Stimulated activated CD4-positive, alpha-beta T cell treated with anti-CD3 and anti-CD28 coated beads, TNF-alpha, amount 100 ng/mL, for 4 hours (primary cell): ENCODE measurements at places on chromosomes 5 and 9.

- DNase-seq: no peak
These were observed 73.6 kb downstream of the ANKRD55 start for GRCh38 chr5:56159521-56159947.

DNA sequence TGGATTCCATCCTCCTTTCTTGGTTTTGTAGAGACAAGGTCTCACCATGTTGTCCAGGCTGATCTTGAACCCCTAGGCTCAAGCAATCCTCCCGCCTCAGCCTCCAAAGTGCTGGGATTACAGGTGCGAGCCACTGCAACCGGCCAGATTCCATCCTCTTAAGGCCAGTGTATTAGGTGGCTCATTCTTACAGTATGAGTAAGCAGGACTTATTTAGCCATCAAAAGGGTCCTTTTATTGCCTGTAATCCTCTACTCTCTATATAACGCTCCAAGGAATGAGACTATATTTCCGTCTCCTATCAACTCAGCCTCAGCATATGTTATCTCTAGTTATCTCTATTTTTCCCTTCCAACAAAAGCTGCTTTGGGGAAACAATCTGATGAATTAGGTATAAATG is 3.0 kb upstream of the ERBIN start:
- no peak for DNase-seq

DNA sequence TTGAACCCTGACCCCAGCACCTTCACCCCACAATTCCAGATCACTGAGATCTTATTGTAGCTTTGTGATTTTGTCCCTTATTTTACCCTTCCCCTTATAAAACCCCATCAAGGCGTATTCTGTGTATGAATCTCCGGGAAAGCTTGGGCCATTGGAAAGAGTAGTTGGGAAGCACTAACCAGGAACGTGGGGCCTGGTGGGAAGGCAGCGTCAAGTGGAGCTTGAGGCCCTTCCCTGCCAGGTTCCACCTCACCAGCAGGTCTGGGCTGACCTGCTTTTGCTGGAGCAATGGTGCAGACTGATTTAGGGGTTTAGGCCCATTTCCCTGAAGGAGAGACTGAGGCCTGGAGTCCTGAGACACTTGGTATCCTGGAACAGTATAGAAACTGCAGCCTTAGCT is 9.3 kb downstream of the PHF2 start:
- DNase-seq: no peak

- DNase-seq: no peak
These were observed 4.9 kb upstream of the CARD9 start for GRCh38 chr9:136378170-136379002.

GRCh38 chr9:83030391-83031107 is 32.4 kb downstream of the RASEF start:
- DNase-seq: no peak

DNA sequence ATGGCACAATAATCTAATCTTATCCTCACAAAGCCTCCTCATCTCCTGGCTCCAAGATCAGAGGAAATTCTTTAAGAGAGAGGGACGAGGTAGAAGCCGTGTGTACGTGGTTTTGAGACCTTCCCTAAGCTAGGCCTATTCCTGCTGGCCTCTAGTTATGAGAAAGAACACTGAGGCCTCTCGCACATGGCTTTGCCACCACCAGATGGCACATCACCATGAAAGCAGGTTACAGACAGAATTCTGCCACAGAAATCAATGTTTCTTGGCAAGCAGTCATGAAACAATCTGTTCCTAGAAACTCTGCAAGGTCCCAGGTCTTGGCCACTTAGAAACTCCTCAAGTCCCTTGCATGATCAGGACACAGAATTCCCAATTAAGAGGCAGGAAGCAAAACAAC is 268.2 kb upstream of the TAS2R1 start:
- no peak for DNase-seq

DNA sequence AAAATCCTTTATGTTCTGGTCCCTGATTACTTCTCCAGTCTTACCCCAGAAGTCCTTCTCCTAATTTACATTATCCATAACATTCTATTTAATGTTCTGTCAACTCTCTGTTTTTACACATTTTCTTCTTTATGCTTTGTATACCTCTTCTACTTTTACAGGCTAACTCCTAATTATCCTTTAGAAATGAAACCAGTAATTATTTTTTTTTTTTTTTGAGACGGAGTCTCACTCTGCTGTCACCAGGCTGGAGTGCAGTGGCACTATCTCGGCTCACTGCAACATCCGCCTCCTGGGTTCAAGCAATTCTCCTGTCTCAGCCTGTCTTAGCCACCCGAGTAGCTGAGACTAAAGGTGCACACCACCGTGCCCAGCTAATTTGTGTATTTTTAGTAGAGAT is 9.0 kb downstream of the CENPK start:
- no peak for DNase-seq

DNA sequence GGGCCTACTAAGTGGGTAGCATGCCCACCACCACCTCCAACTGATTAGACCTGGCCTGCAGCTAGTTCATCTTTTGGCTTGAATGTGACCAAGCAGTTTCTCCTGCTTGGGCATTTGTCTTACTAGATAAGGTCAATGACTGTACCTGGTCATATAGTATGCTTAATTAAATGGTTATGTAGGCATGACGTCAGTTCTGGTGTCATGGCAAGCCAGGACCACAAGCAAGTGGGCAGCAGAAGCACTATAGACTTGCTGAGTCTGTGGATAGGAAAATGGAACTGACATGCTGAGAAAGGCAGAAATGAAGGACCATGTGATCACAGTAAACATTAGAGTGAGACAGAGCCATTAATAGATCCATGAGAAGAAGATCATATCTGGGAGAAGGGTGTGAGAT is 55.6 kb upstream of the C6 start:
- DNase-seq: no peak

GRCh38 chr5:6185574-6185973 is 192.8 kb downstream of the MED10 start:
- no peak for DNase-seq

DNA sequence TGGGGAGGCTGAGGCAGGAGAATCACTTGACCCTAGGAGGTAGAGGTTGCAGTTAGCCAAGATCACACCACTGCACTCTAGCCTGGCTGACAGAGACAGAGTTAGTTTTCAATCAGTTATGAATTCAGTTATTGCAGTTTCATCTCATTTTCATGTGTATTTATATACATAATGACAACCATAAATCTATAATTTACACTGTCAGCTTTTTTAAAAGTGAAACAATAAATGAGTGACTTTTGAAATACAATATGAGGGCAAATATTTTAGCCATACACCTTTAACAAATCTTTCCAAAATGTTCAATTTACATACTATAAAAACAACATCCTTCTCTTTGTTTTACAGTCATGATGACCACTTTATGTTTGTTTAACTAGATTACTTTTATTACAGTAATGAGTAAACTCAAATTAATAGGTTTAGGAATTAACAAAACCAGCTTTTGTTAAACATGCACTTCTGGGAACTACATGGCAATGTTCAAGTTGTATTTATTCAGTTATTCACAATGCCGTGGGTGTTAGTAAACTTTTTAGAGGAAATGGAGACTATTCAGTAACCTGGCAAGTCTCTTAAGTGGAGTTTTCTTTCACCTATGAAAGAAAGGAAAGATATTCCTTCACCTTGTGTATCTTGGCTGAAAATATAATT is 12.7 kb downstream of the TYRP1 start:
- no peak for DNase-seq

GRCh38 chr5:143229426-143229895 is 174.0 kb downstream of the NR3C1 start:
- DNase-seq: no peak

DNA sequence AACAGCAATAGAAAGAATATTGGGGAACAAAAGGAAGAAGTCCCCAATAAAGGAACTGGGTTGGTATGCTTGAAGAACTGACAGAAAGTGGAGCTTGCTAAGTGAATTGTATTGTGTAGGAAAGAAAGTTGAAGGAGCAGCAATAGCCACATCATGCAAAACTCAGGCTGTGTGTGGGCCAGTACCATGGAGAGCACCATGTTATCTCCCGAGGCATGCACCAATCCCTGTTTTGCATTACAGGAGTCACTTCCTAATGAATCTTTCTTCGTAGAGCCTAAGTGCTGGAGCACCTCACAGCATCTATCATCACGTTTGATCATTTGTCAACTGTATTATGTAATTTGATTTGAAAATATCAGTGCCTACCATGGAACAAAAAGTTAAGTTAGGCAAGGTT is 137.7 kb upstream of the NMUR2 start:
- no peak for DNase-seq

GRCh38 chr9:4108754-4109465 is 191.0 kb downstream of the GLIS3 start:
- no peak for DNase-seq

DNA sequence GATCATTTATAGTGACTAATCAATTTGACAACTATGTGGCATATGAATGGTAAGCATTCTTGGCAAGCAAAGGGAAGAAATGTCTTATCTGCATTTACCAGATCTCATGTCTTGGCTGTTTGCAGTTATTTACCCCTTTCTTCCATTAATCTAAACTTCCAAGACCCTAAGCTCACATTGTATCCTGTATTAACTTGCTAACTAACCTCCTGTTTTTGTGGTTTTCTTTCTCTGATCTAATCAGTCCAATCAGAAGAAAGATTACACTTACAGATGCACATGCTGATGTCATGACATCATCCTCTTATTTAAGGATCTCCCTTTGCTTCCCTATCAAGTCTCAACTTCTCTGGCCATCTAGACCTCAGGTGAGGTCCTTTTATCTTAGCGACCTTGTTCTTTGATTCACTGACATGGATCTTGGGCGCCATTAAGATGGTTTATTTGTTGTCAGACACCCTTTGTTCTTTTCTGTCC is 95.5 kb downstream of the F2RL2 start:
- no peak for DNase-seq

- DNase-seq: no peak
These were observed 426 bp downstream of the C7 start for GRCh38 chr5:40909723-40910122.

GRCh38 chr9:77177894-77178794 is 810 bp downstream of the VPS13A start:
- peak; percentile 22 for DNase-seq

DNA sequence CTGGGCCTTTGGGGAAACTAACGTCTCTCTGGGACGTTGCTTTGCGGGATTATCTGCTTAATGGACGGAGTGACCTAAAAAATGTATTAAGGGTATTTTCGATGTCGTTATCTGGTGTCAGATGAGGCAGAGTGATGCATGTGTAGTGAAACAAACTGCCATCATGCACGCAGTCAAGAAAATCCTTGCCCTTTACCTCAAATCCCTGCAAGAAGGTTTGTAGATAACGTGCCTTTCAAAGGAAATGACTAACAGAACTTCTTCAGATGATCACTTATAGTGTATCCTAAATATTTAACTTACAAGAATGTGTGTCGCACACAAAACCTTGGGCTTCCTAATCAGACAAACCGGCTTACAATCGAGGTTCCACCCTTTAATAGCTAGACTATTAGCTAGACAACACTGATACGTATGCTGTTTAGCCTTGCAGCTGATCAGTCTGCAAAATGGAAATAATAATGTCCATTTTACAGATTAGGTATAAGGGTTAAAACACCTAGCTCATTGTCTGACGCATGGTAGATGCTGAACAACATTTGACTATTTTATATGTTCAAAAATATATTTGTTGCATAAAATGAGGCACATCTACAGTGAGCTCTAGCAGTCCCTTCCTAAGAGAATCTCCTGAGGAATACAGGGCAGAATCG is 541 bp upstream of the TBCA start:
- DNase-seq: no peak

DNA sequence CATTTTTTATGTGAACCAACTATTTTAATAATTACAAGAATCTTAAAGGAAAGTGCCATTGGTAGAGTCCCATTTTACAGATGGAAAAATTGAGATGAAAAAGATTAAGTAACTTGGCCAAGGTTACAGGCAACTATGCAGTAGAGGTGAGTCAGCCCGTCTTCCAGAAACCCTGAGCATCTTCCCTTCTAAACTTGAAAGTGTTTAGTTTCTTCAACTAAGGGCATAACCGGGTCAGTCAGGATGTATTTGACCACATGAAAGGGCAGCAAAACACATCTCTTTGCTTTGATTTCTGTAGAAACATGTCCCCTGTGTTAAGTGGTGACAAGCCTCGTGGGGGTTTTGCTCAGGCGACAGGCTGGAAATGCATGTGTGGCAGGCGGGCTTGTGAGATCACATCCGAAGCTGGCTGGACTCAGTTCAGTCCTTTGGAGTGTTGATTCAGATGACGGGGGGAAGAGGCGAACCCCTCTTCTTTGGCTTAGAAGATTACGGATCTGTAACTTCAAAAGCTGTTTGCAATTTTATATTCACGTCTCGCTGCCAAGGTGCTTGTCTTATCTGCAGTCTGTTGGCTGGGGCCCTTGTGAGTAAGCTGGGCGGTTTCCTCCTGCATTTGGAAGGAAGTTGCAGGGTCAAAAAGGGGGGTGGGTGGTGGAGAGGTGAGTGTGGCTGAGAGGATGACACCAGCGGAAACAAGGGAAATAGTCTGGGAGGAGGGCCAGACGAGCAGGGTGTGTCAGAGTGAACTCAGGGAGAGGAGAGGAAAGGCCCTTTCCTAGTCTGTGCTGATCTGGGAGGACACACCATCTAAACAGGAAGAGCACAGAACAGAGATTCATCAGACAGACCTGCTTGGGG is 78.9 kb upstream of the RPS23 start:
- DNase-seq: peak; percentile 62

DNA sequence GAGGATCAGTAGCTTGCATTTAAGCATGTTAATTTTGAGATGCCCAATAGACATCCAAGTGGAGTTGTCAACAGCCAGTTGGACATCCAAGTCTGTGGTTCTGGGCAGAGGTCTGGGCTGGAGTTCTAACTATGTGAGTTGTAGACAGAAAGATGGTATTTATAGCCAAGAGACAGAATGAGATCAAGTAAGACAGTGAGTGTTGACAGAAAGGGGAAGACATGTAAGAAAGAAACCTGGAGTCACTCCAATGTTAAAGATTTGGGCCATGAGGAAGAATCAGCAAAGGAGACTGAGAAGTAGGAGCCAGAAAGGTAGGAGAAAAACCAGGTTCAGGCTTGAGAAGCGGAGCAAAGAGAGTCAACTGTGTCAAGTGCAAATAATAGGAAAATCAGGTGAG is 95.5 kb upstream of the PUM3 start:
- DNase-seq: no peak

DNA sequence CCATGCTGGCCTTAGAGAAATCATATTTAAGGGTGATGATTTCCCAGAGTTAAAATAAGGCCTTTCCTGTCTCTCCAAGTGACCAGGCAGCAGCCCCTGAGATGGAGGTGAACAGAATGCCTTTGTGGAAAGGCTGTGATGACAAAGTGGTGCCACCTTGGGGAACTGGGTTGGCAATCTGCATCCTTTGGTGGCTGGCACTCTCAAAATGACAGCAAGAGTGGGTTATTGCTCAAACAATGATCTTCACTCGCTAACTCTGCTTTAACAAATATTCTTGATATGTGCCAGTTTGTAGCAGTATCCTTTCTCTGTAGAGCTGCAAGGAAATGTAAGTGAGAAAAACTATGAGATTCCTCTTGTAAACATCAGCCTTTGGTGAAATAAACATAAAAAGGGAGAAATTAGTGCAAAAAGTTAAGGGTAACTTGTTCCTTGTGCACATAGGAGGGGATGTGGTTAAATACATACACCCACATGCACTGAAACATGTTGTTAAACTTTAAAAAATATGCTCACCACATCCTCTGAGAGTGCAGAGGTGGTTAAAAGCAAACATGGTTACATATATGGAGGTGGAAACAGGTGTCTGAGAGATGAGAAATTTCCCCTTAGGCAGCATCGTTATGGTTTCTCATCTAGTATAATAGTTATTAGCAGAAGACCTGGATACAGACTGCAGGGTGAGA is 373.4 kb upstream of the CTNND2 start:
- no peak for DNase-seq
